ENCODE measurements at places on chromosomes 3 and 15.

- no peak for DNase-seq
These were observed 219.1 kb upstream of the LRIG1 start for GRCh38 chr3:66719796-66720356.

- no peak for DNase-seq
These were observed 257.8 kb downstream of the CD47 start for GRCh38 chr3:107833043-107833442.

- no peak for DNase-seq
These were observed 28.7 kb downstream of the SIDT1 start for GRCh38 chr3:113560831-113561623.

- DNase-seq, result no peak
These were observed 217.4 kb upstream of the WNT5A start for GRCh38 chr3:55704521-55704920.

- DNase-seq, result no peak
These were observed 112.0 kb downstream of the AKAP13 start for GRCh38 chr15:85492406-85492805.

GRCh38 chr3:16770021-16770420, 114.7 kb upstream of the PLCL2 start:
- no peak for DNase-seq

- DNase-seq, result no peak
These were observed 2.0 kb upstream of the SMARCC1 start for GRCh38 chr3:47783673-47784072.

- DNase-seq, result peak; percentile 72
These were observed 268.4 kb upstream of the ATP11B start for GRCh38 chr3:182524711-182525401.

- no peak for DNase-seq
These were observed 16.1 kb downstream of the HACL1 start for GRCh38 chr3:15585111-15585845.

Data from SK-N-MC (cell line).